ENCODE measurements at places on chromosomes 2 and 18.
A peak's percentile ranks its signal among the peaks of the same experiment; 100 is the strongest.

GRCh38 chr2:47086054-47086471, 69.0 kb downstream of the STPG4 start:
- DNase-seq = no peak

DNA sequence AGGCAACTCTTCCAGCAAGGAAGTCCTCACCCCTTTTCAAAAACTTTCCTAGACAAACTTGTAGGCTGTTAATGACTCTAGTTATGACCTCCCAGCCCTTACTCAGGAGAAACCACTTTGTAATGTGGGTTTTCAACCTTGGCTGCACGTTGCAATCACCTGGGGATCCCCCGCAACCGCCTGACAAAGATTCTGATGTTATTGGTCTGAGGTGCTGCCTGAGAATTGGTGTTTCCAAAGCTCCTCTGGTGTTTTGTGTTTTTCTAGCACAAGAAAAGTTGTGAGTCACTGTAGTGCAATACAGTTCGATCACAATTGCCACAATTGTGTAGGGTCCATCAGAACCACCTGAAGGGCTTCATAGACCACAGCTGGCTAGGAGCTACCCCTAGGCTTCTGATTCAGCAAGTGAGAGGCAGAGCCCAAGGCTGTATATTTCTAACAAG, 121.6 kb downstream of the SP100 start:
- no peak for DNase-seq

DNA sequence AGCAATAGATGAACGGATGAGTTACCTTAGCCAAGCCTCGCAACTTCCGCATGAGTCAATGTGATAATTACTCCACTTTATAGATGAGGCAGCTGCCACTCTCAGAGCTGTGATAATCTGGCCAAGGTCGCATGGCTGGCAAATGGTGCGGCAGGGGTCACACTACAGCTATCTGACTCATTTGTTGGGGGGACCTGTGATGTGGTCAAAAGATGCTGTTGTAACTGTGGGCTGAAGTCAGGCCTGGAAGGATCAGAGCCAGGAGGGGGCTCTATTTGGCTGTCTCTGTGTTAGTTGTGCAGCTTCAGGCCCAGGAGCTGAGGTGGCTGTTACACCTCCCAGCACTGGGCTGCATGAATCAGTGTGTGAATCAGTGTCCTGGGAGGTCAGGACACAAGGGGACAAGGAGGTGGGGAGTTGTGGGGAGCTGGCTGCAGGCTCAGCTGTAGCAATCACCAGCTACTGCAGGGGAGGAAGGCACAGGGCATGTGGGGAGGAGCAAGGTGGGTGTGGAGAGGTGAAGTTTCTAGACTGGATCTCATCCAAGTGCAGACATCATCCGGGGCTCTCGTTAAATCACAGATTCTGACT, 33.1 kb downstream of the NGEF start:
- no peak for DNase-seq

GRCh38 chr2:200730960-200731359, 80.8 kb upstream of the BZW1 start:
- no peak for DNase-seq

DNA sequence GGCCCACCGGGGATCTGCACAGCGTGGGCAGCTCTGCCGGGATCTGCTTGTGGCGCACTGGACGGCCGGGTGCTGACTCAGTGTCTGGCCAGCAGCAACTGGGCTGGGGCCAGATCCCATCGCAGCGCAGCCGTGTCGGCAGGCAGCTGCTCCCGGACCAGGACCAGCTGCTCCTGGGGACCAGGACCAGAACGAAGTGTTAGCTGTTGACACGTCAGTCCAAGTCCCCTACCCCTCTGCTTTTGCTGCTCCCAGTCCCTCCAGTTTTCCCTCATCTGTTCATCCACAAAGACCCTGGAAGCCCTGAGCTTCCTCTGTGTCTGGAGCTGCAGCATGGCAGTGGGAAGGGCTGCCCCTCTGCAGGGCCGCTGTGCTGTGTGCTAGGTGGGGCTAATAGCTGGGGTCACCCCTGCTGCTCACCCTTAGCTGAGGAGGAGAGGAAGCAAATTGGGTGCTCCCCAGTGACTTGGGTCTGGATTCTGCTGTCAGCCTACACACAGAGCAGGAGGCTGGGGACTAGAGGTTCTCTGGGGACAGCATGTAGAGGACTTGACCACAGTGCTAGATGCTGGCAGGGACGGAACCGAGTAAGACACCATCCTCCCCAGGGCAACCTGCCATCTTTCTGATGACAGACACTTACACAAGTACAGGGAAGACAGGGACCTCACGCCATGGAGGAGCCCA, 16.9 kb upstream of the KIF1A start:
- no peak for DNase-seq

- no peak for DNase-seq
Observed at GRCh38 chr2:239772721-239773120, 252.4 kb downstream of the NDUFA10 start.

- DNase-seq = no peak
Observed at GRCh38 chr2:33927756-33928155, 328.7 kb upstream of the FAM98A start.

DNA sequence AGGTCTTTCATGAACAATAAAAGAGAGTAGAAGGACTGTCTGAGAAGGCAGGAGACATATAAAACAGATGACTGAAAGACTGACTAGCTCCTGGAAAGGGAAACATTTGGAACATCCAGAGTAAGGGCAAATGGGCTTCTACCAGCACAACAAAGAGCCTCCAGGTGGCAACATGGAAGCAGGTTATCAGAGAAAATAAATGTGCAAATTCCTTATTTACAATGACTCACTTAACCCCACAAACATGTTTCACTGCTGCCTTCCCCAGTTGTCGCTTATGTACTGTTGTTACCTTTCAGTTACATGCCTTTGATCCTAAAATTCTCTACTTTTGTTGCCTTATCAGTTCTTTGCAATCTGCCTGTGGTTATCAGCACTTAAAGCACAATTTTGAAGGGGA, 117.0 kb downstream of the HIBCH start:
- DNase-seq = no peak

DNA sequence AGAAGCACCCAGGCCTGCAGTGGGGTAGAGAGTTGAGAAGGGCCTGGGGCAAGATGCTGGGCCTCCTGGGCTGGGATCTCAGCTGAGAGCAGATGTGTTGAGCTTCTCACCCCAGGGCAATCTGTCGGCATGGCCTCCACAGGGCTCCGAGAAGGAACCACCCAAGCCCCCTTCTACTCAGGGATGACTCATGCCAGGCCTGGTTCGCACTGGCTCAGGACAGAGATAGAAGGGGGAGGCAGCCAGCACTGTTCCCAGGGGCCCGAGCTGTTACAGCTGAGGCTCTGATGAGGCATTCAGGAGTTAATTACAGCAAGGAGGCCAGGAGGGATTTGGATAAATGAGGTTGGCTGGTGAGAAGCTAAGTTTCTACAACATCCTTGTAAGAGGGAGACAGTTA, 62.5 kb downstream of the CENPO start:
- no peak for DNase-seq

- no peak for DNase-seq
Observed at GRCh38 chr2:129728035-129728972, 251.2 kb upstream of the RAB6C start.

- DNase-seq = no peak
Observed at GRCh38 chr18:11672198-11672597, 16.9 kb upstream of the GNAL start.

GRCh38 chr2:197071213-197071612, 144.7 kb upstream of the PGAP1 start:
- DNase-seq = no peak

- no peak for DNase-seq
Observed at GRCh38 chr2:43478412-43479086, 117.3 kb downstream of the THADA start.

DNA sequence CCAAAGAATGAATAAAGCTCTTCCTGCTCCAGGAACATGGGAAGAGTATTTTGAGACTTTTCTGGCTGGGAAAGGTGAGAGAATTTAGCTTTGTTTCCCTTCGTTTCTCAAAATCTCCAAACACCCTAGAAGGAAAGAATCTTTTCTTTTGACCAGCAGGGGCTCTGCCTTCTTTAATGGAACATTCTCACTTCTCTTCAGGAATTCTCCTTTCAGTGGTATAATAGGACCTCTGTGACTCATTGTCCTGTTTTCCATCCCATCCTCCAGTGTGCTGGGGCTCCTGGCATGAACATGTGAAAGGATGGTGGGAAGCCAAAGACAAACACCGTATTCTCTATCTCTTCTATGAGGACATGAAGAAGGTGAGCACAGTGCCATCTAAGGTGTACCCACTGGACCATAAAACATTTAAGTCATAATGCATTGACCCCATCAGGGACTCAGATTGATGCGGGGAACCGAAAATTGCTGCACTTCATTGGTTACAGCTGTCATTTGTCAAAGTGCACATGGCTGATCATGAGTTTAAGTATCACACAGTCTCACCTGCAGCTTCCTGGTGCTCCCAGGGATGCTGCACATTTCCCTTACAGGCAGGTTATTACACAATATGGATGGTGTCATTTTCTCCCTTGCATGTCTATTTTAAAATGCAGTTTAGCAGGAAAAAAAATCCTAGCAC, 5.5 kb downstream of the SULT1C4 start:
- peak; percentile 47 for DNase-seq

DNA sequence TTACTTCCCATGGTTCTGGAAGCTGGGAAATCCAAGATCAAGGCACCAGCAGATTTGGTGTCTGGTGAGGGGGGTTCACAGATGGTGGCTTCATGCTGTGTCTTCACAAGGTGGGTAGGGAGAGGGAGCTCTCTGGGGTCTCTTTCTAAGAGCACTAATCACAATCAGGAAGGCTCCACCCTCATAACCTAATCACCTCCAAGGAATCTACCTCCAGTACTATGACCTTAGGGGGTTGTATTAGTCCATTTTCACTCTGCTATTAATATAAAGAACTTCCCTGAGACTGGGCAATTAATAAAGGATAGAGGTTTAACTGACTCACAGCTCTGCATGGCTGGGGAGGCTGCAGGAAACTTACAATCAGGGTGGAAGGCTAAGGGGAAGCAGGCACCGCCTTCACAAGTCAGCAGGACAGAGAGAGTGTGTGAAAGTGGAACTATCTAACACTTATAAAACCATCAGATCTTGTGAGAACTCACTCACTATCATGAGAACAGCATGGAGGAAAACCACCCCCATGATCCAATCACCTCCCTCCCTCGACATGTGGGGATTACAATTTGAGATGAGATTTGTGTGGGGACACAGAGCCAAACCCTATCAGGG, 17.6 kb downstream of the TBC1D8 start:
- no peak for DNase-seq

DNA sequence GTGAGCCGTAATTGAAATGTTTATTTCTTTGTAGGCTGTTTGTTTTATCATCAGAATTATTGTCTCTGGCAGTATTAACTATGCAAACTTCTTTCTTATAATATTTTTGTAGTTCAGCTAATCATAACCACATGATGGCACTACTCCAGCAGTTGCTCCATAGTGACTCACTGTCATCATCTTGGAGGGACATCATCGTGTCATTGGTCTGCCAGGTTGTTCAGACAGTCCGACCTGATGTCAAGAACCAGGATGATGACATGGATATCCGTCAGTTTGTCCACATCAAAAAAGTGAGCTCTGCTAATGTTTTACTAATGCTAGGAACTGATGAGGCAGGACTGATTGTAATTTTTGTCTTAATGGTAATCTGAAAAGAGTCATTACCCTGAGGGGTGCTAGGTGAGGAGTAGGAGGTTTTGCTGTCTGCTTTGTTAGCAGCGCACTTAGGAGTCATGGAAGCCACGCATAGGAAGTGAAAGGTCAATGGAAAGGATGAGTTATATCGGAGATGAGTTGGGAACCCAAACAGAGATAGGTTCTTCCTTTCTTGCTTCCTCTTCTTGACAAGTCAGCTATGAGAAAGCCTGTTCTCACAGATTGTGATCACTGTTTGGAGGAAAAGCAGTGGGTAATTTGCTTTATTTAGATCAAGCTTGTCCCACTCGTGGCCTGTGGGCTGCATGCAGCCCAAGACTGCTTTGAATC, 49.2 kb downstream of the PIKFYVE start:
- no peak for DNase-seq

DNA sequence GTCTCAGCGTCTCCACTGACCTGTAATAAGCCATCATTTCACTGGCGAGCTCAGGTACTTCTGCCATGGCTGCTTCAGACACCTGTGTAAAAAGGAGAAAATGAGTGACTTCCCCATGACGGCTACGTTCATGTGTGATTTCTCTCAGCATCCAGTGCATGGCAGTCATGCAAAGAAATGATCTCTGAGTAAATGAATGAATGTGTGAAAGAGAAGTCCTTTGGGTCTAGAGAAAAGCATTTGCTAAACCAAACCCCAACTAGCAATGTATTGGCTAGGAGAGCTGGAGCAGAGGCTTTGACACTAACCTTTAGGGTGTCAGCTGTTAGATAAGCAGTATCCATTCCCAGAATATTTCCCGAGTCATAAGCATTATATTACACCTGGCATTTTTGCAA, 417 bp downstream of the IL1B start:
- DNase-seq = no peak

DNA sequence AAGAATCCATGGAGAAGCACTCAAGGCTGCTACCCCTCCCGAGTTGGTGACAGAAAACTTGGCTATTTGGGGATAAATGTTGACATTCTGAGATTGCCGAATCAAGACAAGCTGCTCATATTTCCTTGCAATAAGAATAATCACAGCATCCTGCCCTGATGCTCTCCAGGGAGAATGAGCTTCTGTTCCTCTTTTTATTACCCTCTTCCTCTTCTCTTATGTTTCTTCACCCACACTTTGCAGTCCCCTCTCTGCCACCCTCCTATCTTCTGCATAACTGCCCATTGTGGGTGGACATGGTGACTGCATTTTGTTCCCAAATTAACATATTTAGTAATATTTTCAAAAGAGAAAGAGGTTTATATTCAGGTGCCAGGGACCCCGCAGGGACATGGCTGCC, 11.9 kb upstream of the MSGN1 start:
- DNase-seq = no peak

GRCh38 chr2:169172151-169172735, 102.9 kb downstream of the DHRS9 start:
- DNase-seq = no peak

GRCh38 chr18:36769172-36769571, 59.6 kb downstream of the TPGS2 start:
- DNase-seq = no peak

DNA sequence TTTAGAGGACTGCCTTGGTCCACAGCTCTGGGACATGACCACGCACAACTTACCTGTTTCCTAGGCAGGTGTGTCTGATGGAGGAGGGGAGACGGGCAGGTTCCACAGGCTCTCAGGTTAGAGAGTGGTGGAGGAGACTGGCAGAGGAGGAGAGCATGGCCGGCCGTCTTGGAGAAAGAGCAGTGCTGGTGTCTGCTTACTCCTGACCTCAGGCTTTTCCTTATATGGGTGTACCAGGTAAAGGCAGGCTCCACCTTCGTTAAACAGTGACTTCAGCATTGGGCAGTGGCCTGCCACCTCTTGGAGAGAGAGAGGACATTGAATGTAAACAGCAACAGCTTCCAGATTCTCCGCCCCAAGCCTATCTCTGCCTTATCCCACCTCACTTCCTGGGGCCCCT, at the start of gene CAPN13:
Gene CAPN13, minus strand, starts transcription at position 198 of the 400 bp plus-strand sequence. CDS start 20,121 bp downstream, outside the sequence.
- peak; percentile 64 for DNase-seq

- DNase-seq = no peak
Observed at GRCh38 chr2:200063155-200063554, 107.8 kb downstream of the MAIP1 start.

- peak; percentile 75 for DNase-seq
Observed at GRCh38 chr2:235851828-235852525, 316.2 kb downstream of the GBX2 start.

Measured in H7 (cell line).